ENCODE measurements at places on chromosomes 12 and 14.
A peak's percentile ranks its signal among the peaks of the same experiment; 100 is the strongest.

- DNase-seq, result no peak
These were observed 181.7 kb upstream of the ARID2 start for GRCh38 chr12:45547822-45548221.

DNA sequence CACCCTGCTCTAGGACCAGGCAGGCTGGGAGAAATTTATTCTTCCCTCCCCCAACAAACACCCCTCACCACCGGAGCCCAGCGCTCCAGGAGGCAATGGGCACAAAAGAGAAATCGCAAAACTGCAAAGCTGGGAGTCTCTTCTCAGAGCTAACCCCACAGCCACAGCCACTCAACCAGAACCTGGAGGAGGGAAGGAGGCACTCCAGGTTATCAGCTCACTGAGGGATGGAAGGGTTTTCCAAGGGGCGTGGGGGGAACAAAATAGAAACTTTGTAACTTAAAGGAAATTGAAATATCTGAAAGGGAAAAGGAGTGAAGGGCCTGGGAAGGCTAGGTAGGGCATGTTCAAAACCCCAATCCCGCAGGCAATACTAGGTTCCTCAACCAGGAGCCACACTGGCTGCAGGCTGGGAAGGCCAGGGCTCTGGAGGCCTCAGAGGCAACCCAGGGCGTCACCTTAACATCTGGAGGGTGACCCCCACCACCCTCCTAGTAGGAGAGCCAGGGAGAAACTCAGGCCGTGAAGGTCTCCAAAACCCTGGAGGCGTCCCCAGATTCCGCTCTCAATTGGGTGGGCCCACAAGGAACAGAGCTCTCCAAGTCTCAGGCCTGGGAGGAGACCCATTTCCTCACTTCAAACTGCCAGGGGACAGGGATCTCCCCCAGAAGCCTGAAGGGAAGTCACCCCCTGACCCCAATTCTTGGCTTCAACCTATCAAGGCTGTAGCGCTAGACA, 3.2 kb downstream of the KDM2B start:
- DNase-seq, result no peak

GRCh38 chr14:94754391-94754942, 15.4 kb downstream of the GSC start:
- no peak for DNase-seq

DNA sequence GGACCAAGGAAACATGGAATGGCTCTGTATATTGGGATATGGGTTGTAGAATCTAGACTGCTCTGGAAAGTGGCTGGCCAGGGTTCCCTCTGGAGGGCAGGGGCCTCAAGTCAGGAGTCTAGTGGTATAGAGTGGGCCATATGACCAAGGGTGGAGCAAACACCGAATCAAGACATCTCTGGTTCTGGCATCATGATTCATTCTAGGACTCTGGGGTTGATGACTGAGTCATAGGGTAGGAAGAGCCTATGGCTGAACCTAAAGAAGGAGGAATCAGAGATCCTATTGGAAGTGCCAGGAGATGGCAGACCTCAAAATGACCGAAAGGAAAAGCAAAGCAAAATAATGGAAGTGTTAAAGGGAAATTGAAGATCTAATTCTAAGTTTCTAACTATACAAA, 356.4 kb upstream of the PRICKLE1 start:
- no peak for DNase-seq

- peak; percentile 56 for DNase-seq
These were observed 26.4 kb upstream of the GPR132 start for GRCh38 chr14:105091517-105092170.

DNA sequence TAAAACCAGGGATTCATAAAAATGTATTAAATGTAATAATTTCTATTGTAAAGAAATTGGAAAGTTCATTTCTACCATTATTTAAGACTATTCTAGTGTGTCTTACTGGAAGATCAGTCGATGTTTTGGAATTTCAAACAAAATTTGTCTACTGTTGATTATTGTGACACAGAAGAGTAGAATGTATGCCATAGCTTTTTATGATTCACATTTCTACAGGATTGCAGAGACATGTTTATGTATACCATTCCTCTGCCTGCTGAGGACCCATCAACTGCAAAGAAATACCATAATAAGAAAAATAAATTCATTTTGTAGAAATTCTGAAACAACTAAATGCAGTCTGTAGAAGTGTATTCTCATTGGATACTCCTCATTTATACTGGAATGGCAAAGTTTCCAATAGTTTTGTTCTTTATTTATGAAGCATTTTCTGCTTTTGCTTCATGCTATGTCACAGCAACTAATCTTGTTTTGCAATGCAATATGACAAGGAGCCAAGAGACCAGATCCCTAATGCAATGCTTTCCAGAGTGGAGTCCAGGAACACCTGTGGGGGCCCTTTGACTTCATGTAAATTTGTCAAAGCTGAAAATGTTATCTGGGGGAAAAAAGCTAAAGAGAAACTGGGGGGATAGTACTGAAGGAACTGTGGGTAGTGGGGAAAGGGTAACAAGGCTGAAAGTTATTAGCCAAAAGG, 172.9 kb upstream of the LRIG3 start:
- DNase-seq, result peak; percentile 85

DNA sequence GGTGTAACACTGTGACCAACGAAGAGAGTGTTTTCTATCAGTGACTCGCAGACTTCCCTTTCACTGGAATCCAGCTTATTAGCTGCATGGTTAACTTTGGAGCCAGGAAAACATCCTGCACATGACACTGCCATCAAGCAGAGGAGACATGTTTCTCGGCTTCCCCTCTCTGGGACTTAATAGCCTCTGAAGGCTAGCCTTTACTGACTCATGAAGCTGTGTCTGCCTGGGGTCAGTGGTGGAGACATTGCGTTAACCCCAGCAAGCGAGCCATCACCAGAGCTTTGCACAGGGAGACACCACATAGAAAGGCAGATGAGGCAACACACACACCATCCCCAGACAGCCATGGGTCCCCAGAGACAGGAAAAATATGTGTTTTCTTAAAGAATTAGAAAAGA, 126.9 kb upstream of the PRICKLE1 start:
- DNase-seq, result peak; percentile 83

DNA sequence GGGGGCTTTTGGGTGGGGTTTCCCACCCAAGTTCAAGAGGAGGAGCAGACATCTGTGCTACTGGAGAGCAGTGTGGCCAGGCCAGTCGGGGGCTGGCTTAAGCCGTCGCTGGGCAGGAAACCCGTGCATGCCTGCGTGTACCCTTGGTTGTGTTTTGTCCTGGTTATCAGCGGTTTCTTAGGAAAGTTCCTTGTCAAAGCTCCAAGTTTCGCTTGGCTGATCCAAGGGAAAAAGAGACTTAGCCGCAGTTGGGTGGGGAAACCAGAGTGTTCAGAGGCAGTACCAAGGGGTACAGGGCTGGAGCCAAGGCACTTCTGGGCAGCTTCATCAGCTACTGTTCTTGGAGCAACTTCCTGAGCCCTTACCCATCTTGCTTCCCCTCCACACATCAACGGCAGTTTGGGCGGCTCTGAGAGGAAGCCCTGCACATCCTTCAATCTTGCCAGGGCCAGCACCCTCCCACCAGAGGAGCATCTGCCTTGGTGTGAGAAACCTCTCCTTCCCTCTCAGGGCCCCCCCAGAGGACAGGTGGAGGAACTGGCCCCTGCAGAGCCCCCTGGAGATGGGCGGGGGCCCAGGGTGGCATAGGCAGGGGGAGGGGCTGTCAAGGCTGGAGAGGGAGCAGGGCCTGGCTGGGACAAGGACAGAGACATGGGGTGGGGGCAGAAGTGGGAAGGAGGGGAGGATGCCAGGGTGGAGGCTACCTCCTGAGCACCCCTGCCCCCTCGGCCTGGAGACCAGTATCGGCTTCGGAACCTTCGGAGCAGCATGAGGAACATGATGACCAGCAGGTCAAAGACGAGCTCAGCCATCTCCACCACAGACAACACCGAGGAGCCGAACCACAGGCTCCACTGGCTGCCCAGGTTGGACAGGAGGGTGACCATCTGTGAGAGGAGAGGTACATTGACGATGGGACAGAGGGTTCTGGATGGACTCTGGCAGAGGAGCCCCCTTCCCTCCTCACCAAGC, 5.8 kb upstream of the TNFRSF1A start:
- no peak for DNase-seq

DNA sequence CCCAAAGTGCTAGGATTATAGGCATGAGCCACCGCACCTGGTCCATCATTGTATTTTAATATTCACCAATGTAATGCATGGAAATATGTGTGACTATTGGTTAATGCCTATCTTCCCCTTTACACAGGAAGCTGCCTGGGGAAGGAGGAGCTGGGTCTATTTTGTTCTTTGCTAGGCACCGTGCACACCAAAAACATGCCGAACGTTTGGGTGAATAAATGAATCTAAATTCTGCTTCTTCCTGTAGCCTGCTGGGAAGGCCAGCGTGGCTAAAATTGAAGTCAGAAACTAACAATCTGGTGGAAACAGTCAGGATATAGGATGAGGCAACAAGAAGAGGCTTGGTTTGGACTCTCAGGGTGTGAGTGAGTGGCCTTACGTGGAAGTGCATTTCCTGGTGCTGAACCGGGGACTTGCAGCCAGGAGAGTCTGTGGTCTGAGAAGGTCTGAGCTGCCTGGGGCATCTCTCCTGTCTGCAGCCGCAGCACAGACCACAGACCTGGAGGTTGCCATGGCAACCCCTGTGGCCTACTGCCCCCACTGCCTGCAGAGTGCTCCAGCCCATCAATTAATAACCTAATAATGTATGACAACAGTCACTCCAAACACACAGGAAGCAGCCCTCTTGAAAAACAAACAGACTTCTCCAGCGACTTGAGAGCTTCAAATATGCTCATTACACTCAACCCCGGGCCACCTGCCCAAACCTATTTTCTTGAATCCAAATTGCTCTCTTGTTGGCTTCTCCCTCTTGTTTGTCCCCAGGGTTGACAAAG, 5.5 kb upstream of the GPR68 start:
- no peak for DNase-seq

DNA sequence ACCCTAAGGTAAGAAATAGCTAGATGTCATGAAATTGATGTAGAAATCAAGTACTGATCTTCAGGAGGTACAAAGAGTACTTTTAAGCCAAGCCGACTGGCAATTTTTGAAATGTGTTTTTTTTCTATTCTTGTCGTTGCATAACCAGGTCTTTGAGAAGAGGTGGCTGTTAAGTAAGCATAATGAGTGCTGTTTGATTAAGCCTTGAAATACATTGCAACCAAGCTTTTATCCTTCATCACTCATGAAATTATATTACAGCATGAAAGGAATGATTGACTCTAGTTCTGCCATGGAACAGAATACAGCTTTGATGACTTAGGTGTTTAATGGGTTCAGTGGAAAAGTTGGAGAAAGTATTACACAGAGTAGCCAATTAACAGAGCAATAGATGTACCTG, 1720.2 kb upstream of the SEL1L start:
- no peak for DNase-seq

DNA sequence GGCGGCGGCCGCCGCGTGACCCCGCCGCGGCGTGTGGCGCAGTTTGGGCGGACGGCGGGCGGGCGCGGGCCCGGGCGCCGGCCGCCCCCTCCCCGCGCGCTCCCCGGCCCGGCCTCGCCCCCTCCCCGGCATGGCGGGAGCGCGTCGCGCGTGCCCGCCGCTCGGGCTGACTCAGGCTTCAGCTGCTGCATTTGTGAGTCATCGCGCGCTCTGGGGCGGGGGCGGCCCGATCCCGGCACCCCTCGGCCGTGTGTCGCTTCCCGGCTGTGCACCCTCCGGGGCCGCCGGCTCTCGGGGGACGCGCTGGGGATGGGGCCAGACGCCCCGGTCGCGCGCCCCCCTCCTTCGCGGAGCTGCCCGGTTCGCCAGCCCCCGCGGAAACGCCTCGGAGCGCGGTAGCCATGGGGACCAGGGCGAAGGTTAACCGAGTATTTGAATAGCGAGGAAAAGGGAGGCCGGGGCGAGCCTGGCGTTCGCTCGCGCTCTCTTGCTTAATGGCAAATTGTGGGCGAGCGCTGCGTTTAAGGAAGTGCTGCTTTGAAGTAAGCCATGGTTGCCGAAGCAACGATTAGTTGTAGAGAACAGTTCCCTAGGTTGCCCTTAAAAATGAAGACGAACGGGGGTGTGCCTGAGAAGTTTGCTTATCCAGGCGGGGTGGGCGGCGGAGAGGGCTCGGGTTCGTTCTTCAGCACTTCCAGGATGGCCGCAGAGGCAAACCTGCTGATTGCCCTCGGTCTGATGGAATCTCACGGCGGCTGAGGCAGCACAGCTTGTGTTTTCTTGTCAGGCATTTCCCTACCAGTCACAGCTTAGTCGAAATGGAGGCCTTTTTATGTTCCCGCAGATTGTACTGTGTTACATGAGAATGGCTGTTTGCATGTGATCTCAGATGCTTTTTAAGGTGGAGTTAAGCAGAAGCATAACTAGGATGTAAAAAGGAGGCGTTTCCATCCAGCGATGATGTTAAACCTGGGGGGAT, 896 bp downstream of the EIF5 start:
- peak; percentile 80 for DNase-seq

- DNase-seq, result peak; percentile 79
These were observed 12.9 kb downstream of the SPRYD3 start for GRCh38 chr12:53065975-53066931.

DNA sequence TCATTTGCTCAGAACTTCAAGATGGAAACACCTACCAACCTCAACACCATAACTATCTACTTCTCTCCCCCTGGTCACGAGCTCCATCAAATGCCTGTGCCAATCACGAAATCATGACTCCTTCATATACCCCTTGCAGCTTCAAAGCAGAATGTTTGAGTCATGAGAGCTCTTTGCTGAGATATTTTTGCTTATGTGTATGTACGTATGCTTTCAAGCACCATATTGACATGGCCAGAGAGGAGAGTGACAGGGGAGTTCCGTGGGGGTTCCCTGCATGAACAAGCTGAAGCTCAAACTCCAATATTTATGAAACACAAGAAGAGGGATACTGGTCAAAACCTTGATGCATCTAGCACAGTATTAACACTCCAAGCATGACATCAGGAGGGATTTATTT, 374.4 kb downstream of the DPF3 start:
- no peak for DNase-seq

DNA sequence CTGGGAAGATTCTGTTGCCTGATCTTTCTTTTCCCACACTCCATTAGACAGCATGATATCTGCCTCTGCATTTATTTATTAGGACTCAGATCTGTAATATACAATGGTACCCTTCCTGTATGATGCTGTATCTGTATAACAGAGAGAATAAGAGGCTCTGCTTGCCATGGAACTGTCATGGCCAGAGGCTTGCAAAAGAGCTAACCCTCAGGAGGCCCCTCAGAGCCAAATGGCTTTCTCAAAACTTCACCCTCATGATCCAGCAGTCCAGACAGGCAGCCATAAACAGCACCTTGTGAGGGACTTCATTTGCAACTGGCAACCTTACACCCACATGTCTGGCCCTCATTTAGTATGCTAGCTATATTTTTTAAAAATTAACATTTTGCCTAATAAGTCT, 57.6 kb downstream of the TMEM30B start:
- DNase-seq, result no peak

- DNase-seq, result peak; percentile 33
These were observed 273.9 kb upstream of the RGS6 start for GRCh38 chr14:71658261-71658860.

- DNase-seq, result no peak
These were observed 477.9 kb downstream of the MED13L start for GRCh38 chr12:115799610-115800009.

DNA sequence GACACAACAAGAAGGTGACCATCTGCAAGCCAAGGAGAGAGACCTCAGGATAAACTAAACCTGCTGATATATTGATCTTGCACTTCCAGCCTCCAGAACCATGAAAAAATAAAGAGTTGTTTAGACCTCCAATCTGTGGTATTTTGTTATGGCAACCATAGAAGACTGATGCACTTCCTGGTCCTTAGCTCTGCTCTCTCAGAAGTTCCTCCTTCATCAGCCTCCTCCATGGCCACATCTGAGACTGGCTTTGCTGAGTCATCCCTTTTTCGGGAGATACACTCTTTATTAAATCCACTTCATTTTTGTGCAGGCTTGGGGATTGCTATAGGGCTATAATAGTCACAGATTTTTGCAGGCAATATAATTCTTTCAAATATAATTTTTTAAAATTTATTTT, 89.6 kb upstream of the ATF7IP start:
- no peak for DNase-seq

All from fibroblast of skin of back (primary cell).